ENCODE measurements at places on chromosomes 7 and 10.

GRCh38 chr7:106982415-106982814 lies 62.1 kb upstream of the PRKAR2B start:
- no peak for DNase-seq

DNA sequence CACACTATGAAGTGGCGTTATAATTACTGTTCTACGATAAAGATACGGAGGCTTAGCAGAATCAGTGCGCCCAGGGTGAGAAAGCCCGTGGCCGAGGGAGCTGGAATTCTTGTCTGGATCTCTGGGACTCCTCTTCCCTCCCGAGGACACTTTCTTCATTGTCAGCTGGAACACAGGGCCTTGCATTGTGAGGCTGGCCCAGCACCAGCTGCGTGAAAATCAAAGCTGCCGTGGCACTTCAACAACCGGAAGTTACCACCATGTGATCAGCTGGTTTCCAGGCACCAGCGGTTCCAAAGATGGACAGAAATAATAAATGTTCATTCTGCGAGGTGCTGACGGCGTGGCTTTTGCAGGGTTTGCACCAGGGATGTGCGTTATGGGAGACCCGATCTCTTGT lies 234.0 kb upstream of the PITRM1 start:
- DNase-seq, result no peak

- DNase-seq, result no peak
These were observed 697.6 kb upstream of the GALNT17 start for GRCh38 chr7:70434376-70434775.

- DNase-seq, result no peak
These were observed 65.6 kb downstream of the STRA8 start for GRCh38 chr7:135299235-135299634.

DNA sequence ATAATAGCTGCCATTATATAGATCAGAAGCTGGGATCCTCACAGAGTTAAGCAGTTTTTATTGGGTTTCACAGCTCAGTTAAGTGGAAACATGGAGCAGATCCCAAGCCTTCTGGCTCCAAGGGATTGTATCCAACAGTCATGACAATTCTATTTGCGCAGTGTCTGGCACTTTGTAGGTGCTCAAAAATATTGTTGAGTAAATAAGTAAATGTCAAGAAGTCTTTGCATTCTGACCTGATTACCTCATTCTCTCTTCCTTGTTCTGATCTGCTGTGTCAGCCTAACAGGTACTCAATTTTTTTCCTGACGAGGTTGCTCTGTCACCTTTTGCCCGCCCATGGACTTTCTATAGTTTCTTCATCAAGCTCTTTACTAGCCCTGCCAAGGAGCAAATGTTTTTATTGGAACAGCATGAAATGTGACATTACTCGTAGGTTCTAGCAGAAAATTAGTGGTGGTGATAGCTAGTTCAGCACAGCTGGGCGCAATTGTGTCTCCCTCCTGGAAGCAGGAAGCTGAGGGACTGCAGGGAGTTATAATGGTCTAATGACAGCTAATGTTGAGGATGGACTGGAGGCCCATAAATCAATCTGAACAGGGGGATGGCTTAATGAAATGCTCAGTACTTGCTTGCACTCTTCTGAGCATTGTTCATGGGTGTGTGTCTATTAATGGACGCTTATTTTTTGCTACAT lies 680.2 kb downstream of the CCSER2 start:
- DNase-seq, result no peak

GRCh38 chr10:5603091-5603847 lies 63.1 kb downstream of the ASB13 start:
- DNase-seq, result no peak

DNA sequence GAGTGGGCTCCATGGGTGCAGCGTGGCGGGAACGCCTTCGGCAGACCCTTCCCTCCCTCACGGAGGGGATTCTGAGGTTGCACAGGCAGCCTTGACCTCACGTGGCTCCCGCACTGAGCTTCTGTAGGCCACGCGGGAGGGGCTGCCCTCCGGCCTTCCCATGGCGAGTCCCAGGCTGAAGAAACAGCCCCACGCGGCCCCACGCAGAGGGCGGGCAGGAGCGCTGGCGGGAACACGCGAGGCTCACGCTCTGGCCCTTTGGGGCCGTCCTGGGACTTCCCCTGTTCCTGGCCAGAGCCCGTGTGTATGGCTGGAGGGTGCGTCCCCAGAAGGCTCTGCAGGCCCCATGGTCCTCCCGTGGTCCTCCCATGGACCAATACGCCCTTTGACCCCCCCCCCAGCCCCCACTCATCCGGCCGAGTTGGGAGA lies 21.7 kb upstream of the NKX6-2 start:
- DNase-seq, result no peak

- DNase-seq, result no peak
These were observed 33.3 kb downstream of the CYCS start for GRCh38 chr7:25091779-25092178.

- no peak for DNase-seq
These were observed 101.2 kb downstream of the MPP7 start for GRCh38 chr10:28201410-28202400.

DNA sequence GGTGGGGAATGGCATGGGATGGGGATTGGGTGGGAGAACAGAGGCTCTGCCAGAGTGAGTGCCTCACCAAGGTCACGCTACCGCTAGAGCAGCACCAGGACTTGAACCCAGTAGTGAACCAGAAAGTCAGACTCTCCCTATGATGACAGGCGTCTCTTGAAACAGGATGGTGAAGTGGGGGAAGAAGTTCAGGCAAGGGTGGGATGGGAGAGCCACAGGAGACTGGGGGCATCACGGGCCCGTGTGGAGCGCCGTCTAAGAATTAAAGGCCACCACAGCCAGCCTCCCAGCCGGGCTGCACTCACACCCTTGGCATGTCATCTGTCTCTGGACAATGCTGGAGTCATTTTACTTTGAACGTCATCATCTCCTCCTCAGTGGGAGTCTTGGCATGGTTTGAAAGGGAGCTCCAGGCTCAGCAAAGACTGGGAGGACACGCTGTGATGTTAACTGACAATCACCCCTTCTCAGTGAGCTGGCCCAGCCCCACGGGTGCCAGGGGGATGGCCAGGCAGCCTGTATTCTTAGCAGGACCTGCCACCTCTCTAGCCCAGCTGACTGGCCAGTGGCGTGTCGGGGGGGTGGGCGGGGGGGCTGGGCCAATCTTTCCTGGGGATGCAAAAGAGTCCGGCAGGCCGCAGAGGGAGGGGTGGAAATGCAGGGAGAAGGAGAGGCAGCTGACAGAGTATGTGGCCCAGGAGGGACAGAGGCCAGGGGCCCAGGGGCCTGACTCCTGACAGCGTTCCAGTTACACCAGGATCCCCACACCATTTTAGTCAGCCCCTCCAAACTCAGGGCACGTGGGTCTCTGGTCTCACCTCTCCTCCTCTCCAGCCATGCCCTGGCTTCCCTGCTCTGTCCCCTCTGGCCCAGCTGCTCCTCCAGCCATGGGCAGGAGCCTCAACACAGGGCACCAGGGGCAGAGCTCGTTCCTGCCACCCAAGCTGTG lies 96.2 kb downstream of the VOPP1 start:
- no peak for DNase-seq

- no peak for DNase-seq
These were observed 220.8 kb downstream of the LRMDA start for GRCh38 chr10:75652146-75652740.

GRCh38 chr10:106931159-106931852 lies 233.2 kb downstream of the SORCS1 start:
- DNase-seq, result no peak

DNA sequence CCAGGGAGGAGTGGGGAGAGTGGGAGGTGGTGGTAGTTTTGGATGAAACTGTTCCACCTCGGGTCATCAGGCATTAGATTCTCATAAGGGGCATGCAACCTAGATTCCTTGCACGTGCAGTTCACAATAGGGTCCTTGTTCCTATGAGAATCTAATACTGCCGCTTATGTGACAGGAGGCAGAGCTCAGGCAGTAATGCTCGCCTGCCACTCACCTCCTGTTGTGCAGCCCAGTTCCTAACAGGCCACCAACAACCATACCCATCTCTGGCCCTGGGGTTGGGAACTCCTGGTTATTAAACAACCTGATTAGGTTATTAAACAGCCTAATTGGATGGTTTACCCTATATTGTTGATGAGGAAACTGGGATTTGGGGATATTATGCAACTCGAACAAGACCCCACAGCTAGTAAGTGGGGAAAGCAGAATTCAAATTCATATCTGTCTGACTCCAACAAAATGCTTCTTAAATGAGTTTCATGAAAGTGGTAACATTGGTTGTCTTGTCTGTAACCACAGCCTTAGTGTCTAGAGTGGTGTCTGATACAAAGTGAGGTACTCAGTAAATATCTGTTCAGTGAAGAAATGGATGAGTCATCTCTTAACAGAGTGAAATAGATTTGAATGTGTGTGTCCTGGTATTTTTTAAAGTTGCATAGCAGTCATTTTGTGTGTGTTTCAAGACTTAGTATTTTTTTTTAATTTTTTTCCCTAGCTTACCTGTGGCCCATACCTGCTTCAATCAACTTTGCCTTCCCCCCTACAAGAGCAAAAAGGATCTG lies 101.6 kb downstream of the HECTD2 start:
- DNase-seq, result no peak

GRCh38 chr7:129531721-129532120 lies 29.4 kb downstream of the SMKR1 start:
- DNase-seq, result no peak

GRCh38 chr7:36884351-36884750 lies 160.1 kb upstream of the AOAH start:
- no peak for DNase-seq

- DNase-seq, result no peak
These were observed 10.4 kb downstream of the LHPP start for GRCh38 chr10:124472071-124472470.

- no peak for DNase-seq
These were observed 16.8 kb downstream of the BBIP1 start for GRCh38 chr10:110901954-110902819.

GRCh38 chr7:105187302-105188169 lies 173.5 kb downstream of the KMT2E start:
- DNase-seq, result no peak

DNA sequence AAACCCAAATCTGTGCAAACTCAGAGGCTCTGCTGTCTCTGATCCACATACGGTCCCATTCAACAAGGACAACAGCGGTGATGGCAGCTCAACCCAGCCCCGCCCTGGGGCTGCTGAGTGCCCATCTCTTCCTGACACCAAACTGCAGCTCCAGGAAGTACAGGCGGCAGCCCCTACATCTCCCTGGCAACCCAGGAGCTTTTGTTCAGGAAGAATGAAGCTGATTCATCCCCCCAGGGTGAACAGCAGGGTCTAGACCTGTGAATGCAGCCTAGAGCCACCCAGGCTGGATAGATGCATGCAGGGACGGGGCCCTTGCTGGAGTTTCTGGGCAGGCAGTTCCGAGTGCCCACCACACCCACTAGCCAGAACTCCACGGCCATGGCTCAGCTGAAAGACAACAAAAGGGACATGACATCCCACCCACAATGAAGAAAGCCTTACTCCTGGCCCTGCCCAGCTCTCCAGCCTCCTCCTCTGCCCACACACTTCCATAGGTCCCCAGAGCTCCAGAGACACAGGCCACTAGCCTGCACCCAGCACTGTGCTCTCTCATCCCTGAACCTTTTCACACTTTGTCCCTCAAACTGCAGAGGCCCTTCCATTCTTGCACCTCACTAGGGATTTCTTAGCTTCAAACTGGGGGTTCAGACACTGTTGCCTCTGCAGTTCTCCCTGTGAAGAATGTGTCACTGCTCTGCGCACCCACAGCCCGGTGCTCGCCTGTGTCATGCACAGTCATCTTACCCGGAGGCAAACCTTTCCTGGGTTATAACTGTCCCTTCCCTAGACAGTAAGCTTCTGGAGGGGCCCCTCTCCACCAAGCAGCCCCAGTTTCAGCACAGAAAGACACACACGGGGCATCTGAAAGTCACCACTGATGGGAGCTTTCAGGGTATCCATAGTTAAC lies 99.1 kb downstream of the GRID1 start:
- no peak for DNase-seq

GRCh38 chr10:75223507-75223906 lies 12.2 kb downstream of the COMTD1 start:
- DNase-seq, result no peak

Data from colonic mucosa (tissue), 4 donors.